ENCODE measurements at places on chromosomes 16 and 17.

- DNase-seq, result no peak
These were observed 71.1 kb downstream of the DYNLRB2 start for GRCh38 chr16:80611930-80612327.

DNA sequence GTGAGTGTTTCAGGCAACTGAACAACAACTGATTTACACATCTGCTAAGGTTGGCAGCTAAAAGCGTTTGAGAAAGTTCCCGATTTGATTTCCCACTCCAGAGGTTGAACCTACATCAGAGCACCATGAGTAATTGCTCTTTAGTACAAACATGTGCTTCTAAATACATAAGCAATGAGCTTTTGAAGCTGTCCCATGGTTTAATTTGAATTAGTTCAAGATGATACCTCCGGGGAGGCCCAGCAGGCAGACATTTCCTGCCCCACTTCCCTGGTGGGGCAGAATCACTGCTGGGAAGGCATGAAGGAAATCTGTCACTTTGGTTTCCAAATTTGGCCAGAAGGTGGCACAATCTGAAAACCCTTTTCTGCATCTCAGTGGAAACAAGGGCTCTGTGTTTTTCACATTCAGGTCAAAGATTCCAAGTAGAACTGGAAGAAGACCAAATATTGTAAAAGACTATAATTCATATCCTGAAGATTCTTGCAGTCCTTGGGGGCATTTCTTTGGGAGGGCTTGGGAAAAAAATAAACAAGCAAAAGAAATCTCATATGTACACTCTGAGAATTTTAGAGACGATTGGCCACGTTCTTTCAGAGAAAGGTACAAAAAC lies 176.2 kb upstream of the FAM20A start:
- no peak for DNase-seq

DNA sequence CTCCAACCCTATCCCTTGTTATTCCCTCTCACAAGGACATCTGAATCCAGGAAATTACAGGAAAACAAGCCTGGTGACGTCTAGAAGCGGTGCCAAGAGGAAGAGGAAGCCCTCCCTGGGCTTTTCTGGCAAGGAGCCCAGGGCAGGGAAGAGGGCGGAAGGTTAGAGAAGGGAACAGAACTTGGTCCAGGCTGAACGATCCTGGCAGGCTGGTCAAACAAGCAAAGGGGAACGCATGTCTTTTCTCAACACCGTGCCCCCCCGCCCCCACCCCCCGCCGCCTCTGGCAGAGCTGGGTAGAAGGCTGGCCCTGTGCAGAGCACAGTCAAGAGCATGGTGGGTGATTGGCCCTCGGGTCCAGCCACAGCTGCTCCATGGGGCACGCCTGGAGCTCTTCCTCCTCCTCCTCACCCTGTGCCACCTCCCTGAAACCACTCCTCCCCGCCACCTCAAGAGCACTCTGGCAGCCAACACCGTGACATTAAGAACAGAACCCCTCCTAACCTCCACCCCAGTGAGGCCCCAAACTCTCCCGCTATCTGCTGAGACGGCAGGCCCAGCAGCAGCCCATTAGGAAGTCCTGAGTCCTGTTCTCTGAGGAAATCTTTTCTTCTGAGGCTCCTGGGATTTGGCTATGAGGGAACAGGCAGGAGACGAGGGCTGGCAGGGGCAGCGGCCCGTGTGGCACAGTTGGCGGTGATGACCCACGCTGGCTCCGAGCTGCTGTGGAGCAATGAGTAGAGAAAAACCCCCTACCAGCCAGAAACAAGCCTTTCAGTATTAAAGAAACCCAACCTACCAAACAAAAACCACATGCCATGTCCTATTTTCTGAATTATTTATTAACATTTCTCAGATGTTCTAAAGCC lies 7.3 kb downstream of the C16orf86 start:
- DNase-seq, result peak; percentile 38

GRCh38 chr16:528111-529011 lies 849 bp downstream of the CAPN15 start:
- peak; percentile 67 for DNase-seq

- DNase-seq, result no peak
These were observed 30.5 kb downstream of the COPZ2 start for GRCh38 chr17:48006936-48007709.

GRCh38 chr16:70730031-70730430 lies 44.2 kb upstream of the MTSS2 start:
- no peak for DNase-seq

- no peak for DNase-seq
These were observed 60.5 kb upstream of the ACSM2B start for GRCh38 chr16:20636671-20637070.

DNA sequence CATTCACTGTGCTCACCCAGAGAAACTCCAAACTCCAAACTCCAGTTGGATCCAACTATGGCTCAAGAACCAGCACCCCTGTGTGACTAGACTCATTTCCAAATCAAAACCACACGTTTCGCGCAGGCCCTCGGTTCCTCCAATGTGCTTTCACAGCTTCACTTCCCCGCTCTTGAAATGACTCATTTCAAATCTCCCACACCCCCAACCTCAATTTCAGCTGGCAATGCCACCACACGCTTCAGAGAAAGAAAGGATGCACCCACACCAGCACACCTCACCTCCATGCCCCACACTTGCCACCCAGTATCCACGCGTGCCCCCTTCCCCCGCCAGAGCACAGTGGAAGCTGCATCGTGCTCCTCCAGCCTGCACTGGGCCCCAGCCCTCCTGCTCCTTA lies 9.0 kb downstream of the TMEM92 start:
- DNase-seq, result peak; percentile 37

- DNase-seq, result no peak
These were observed 184.6 kb downstream of the TMEM132E start for GRCh38 chr17:34763728-34764665.

- no peak for DNase-seq
These were observed 22.5 kb upstream of the CIBAR2 start for GRCh38 chr16:85134789-85135142.

- no peak for DNase-seq
These were observed 38.6 kb upstream of the TENT4B start for GRCh38 chr16:50114357-50115129.

DNA sequence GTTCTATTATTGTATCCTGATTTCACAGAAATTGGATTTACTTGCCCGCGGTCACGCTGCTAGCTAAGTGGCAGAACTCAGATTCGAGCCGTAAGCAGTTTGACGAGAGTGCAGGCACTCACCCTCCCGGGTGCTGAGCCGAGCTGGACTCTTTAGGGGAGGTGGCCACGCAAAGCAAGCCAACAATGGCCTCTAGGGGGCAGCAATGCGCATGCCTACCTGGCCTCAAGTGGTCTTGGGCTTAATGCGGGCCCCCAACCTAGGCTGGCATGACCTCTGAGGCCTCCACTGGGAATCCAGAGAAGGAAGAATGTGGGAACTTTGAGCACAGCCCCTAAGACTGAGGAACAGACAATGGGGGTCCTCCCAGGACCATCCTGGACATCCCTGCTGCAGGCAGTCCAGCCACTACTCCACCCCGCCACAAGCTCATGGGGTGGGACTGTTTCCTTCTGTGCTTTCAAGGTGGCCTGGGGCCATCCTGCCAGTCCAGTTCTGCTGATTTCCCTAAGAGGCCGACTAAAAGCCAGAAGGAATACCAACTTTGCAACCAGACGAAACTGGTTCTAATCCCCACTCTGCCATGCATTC lies 276.5 kb downstream of the XYLT1 start:
- DNase-seq, result peak; percentile 50

DNA sequence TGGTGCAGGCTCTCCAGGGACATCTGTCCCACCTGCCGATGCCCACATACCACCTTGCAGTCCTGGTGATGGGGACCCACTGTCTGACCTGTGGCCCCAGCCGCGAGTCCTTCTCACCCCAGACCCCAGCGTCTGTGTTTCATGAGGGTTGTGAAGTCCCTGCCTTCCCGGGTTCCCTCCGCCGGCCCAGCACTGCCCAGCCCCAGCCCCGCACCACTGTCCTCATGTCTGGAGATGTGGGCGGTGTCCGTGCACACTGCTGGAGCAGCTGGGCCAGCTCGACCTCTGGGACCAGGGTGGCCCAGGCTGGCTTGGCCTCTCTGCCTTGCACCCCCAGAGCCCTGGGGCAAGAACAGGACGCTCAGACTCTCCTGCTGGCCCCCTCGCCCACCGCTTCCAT lies 199.5 kb upstream of the CIBAR2 start:
- no peak for DNase-seq

GRCh38 chr17:68861602-68862001 lies 93.6 kb downstream of the ABCA8 start:
- DNase-seq, result no peak

DNA sequence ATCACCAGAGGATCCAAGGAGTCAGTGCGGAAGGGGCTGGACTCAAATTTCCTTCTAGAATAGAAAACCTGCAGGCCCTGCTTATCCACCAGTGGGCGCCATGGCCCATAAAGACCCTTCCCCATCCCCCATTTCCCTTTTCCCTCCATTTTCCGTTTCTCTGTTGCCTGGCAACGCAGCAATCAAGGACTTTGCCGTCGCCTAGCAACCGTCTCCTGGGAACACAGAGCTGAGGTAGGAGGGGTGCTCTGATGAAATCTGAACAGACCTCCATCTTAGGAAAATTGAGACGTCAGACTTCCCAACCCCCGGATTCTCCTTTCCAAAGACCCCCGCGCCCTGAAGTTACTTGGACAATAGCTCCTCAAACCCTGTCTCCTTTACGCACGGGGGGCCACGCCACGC lies 5.7 kb downstream of the DLG4 start:
- DNase-seq, result peak; percentile 81

- DNase-seq, result no peak
These were observed 4.0 kb upstream of the PERCC1 start for GRCh38 chr16:1426734-1427471.

- DNase-seq, result no peak
These were observed 37.4 kb upstream of the TMC5 start for GRCh38 chr16:19380328-19380727.

- no peak for DNase-seq
These were observed 8.7 kb upstream of the TMEM88 start for GRCh38 chr17:7846063-7846735.

DNA sequence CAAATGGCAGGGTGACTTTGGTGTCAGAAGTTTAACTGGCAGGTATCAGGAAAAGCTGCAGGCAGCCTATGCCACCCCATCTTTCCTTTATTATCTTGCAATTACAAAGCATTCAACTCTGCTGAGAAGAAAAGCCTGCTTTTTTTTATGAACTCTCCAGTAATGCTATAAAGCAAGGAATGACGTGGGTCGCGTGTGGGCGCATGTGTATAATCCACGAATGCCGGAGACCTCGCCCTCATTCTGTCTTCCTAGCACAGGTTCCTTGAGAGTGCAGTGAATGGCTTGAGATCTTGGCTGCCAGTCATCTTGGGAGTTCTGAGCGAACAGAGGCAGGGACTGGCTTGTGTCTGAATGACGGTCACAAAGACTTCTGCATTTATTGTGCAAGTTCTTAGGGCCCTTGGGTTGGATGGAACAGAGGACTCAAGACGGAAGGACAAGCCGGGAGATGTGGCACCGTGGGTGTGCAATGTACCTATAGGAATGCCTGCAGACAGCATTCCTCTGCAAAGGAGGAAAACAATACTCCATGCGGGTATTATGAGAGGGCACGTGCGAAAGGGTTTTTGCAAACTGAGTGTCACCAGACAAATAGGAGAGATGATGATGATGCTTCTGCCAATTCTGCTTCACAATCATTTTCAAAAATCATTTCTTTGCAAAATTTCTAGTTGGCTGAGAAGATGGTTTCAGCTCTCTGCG lies 96.1 kb upstream of the ELAC2 start:
- no peak for DNase-seq

- DNase-seq, result no peak
These were observed 116.2 kb downstream of the GNAO1 start for GRCh38 chr16:56307534-56307873.

GRCh38 chr17:20156196-20157000 lies 147.2 kb downstream of the SPECC1 start:
- no peak for DNase-seq

- no peak for DNase-seq
These were observed 11.4 kb downstream of the NDUFAF8 start for GRCh38 chr17:81250286-81251093.

DNA sequence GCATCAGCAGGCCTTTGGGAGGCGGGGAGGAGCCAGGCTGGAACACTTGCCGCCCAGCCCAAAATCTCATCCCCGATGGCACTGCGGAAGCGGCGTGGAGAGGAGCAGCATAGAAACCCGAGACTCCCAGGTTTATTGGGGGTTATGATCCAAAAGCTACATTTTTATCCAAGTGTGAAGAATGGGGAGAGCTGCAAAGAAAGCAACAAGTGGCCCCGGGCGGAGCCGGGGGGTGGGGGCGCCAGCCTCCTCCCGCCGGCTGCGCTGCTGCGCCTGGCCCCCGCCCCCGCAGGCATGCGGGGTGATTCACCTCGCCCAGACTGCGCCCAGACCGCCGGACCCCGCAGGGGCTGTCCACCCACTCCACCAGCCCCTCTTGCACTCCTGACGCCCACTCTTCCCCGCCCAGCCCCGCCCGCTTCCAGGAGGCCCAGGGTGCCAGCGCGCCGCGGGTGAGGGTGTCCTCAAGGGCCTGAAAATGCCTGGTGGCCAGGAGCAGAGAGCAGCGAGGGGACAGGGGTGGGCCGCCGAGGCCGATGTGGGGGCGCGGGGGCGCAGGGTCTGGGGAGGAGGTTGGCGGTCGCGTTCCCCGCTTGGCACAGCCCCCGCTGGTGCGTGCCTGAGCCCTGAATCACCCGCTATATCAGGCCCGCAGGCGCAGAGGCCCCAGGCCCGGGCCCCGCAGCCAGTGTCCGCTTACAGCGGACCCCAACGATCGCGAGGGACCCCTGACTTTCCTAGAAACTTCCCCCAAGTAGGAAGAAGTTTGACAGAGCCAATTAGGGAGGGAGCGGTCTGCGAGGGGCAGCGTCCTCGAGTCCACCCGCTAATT lies 1.3 kb downstream of the CAVIN1 start:
- DNase-seq, result no peak

- DNase-seq, result no peak
These were observed 102.5 kb downstream of the RBFOX3 start for GRCh38 chr17:79508291-79508716.

All from CD4-positive, alpha-beta T cell (primary cell).